Muscle of arm (tissue), 14 donors: ENCODE measurements at places on chromosomes 3 and 15.
A peak's percentile ranks its signal among the peaks of the same experiment; 100 is the strongest.

DNA sequence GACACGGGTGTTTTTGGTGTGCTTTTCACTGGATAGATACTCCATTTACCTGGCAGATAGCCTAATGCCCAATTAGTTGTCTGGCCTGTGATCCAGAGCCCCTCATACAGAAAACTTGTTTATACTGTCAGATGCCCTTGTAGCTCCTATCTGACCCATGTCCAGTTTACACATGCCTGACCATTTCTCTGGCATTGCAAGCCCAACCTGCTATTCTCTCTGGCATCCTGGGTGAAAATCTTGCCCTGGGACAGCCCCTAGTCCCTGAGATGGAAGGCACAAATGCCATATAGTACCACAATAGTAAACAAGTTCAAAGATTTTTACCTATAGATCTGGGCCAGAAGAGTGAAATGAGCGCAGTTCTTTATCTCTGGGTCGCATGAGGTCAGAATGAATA is 212.6 kb downstream of the ZBBX start:
- DNase-seq, result no peak

- DNase-seq, result no peak
Measured at GRCh38 chr3:155032918-155033317, 47.2 kb upstream of the MME start.

GRCh38 chr3:44509393-44509921 is 32.0 kb upstream of the ZNF445 start:
- no peak for DNase-seq

- DNase-seq, result no peak
Measured at GRCh38 chr15:81357180-81357686, 16.8 kb downstream of the TMC3 start.

- no peak for DNase-seq
Measured at GRCh38 chr15:67240235-67241131, 14.0 kb downstream of the AAGAB start.

- DNase-seq, result no peak
Measured at GRCh38 chr3:131079086-131079485, 52.4 kb downstream of the NEK11 start.

DNA sequence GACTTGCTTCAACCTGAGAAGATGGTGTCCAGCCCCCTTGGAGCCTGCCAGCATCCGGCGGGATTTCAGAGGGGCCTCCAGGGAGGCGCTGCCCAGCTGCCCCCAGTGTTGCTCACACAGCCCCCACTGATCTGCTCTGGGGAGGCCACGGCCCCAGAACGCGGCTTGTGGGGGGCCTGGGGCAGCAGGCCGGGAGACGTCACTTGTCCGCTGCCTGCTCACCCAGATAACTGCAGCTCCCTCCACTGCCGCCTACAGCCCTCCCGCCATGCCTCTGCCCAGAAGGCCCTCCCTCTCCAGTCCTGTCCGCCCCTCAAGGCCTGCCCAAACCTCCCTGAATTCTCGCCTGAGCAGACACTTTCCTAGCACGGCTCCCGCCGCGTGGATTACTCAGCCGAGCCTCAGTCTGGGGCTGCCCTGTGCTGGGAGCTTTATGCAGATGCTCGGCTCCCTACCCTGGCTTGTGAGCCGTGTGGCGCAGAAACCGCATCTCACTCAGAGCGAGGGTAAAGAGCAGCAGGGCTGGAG is 17.2 kb upstream of the ADIPOQ start:
- DNase-seq, result no peak

DNA sequence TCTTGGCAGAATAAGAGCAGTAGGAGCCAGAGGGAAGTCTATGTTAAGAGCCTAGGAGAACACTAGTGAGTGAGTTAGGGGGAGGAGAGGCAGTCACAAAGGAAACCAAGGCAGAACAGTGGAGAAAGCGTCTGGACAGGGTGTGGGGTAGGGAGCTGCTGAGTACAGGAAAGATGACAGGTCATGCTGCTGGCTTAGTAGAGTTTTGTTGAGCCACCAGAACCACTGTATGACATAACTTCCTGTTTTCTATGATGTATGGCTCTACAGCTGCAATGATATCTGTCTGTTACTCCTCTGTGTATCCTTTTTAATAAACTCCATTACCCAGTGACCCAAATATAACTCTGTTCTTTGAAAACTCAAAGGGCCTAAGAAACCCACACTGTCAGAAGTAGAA is 10.6 kb upstream of the STT3B start:
- DNase-seq, result no peak

DNA sequence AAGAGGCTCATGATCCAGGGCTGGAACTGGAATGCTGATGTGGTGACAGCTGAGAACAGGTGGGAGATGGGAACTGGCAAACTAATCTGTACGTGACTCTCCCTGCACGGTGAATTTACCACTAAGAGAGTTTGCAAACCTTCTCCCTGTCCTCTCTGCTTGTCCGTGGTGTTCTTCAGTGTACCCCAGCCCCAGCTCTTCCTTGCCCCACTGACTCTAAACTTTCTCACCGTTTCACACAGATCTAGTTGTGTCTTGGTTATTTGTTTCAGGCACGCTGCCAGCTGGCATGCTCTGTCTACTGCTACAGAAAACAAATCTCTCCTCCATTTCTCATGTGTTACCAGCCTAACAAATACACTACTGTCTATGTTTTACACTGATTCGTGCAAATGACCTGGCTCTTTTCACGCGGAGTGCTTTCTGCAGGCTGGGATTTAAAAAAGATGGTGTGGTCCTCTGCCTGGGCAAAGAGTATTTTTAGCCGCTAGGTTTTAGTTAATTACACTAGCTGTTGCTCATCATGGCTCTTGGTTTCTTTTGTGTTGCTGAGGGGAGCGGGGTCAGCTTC is 192.7 kb upstream of the LRIG1 start:
- DNase-seq, result peak; percentile 65
